SK-N-SH (cell line): ENCODE measurements at places on chromosomes 2 and 18.

DNA sequence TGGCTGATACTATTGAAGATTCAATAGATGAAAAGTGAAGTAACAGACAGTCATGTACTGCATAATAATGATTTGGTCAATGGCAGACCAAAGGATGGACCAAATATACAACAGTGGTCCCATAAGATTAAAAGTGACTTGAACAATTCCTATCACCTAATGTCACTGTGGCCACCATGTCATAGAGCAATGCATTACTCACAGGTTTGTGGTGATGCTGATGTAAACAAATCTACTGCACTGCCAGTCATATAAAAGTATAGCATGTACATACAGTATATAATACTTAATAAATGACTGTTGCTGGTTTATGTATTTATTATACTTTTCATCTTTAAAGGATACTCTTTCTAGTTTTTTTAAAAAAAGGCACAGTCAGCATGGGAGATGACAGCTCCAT is 99.9 kb downstream of the USP34 start:
- no peak for DNase-seq

- DNase-seq = no peak
Measured at GRCh38 chr2:85585781-85586105, 1.5 kb downstream of the VAMP5 start.

DNA sequence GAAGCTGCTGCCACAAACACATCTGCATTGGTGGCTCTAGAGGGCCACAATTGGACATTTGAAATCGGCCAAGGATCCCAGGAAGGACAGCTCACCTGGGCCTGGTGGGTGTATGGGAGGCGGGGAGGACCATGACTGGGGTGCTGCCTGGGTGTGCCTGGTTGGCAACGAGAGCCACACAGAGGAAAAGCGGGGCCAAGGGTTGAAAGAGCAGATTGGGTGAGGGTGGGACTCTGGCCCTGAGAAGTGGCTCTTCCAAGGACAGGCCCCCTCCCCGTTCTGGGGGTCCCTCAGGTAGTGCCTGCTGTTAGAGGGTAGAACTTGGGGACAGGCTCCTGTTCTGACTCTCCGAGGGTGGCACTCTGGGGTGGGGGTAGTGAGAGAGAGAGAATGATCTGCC is 102.9 kb downstream of the CLIP4 start:
- no peak for DNase-seq

GRCh38 chr2:197847651-197848401 is 43.4 kb downstream of the PLCL1 start:
- no peak for DNase-seq

DNA sequence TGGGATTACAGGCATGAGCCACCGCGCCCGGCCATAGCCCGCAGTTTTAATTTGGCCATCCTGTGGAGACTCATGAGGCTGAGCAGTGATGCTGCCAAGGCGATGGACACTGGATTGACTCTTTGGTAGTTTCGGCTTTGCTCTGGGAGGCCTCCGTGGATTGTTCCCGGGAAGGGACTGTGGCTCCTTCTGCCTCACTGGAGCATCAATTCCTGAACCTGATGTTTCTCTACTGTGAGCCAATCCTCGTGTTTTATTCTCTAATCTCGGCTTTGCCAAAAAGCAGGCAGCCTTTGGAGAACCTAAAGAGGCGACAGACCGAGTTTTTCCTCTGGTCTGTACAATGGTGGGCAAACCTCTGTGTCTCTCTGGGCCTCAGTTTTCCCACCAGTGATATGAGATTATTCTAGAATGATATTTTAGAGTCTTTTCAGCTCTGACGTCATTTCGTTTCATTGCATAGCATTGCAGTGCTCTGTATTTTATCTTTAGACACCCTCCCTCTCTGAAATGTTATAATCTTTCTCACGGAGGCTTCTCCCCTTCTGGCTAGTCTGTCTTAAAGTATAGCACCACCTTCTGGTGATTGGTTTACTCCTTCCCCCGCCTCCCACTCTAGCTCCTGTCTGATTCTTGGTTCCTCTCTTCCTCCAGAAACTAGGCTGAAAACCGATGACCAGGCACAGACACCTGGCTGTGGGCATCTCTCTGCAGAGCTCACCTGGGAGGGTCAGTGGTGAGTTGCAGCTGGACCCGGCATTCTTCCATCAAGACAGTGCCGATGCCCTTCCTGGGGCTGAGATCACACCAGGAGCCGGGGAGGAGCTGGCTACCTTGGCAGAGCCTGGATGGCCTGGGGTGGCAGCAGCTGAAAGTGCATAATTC is 341.3 kb downstream of the MYCN start:
- DNase-seq = peak; percentile 61

GRCh38 chr2:128610496-128610895 is 291.8 kb upstream of the HS6ST1 start:
- no peak for DNase-seq

GRCh38 chr2:55111570-55112228 is 61.4 kb upstream of the RTN4 start:
- DNase-seq = no peak

GRCh38 chr2:72603481-72603880 is 222.4 kb downstream of the EXOC6B start:
- no peak for DNase-seq

- no peak for DNase-seq
Measured at GRCh38 chr2:172977270-172978062, 98.2 kb upstream of the MAP3K20 start.

DNA sequence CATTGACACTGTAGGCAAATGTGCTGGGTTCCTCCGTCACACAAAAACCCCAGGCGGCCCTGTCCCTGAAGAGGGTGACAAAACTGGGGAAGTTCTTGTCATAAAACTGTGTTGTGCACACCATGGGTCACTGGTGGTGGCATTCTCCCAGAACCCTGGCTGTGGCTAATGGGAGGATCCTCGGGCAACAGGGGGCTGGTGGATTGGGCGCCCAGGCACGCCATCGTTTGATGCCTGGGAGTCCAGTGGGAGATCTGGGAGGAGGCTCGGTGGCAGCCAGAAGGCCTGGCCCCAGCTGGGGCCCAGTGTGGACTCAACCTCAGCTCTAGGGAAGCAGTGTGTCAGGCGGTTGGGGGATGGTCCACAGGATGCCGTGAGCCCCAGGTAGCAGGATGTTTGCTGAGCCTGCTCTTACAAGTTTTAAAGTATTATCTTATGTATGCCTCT is 140.7 kb downstream of the ACOXL start:
- DNase-seq = no peak

DNA sequence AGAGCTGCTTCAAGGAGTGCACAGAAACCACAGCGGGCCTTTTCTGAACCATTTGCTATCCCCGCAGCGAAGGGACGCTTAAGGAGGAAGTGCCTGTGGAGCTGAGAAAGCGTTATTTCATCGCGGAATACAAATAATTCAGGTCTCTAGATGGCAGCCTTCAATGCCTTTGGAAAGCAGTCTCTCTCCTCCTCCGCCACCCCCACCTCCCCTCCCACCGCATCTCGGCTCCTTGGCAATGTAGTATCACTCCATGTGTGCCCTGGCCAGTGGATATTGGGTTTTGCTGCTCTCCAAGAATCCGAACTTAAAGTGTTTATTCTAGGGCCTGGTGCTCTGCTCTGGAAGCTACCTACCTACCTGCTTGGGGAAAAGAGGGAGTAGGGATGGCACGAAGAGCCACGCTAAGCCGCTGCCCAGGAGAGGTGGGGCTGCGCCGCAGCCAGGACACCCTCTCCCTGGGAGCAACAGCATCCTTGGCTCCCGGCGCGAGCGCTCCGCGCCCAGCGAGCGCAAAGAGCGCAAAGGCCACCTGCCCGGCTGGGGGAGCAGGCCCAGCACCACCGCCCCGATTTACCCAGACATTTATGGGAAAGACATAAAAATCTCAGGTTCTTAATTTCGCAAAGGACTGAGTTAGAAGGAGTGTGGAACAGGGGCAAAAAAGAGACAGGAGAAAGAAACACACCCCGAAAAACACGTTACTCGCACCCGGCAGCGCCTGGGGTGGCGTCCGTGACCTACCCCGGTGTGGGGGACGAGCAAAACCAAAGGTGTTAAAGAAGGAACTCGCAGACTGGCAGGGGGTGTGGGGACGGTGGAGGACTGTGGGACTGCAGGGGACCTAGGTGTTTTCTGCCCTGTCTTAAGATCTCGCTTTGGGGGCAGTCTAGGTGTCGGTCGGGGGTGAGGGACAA is 1.0 kb downstream of the SPHKAP start:
- peak; percentile 7 for DNase-seq

- DNase-seq = no peak
Measured at GRCh38 chr18:71370095-71370494, 1081.2 kb downstream of the SOCS6 start.
